Anterior cingulate cortex (tissue), 58 donors: ENCODE measurements at places on chromosomes 1 and 21.

DNA sequence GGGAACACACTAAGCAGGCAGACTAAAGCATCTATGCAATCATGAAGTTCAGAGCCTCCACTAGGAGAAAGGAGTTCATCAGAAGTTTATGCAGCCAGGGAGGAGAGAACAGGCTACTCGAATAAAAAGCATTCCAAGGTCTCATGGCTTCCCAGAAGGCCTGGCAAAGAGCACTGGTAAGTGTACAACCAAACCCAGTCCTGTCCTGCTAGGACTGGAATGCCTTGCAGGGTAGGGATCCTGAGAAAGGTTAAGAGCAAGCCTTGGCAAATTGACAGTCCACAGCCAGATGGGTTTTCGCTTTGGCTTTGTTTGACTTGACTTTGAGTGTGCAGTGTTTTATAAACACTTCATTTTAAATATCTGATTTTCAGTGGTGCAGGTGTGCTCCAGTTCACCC, 133.6 kb upstream of the ATP1B1 start:
- no peak for DNase-seq

- DNase-seq: no peak
Observed at GRCh38 chr1:186503190-186503589, 42.3 kb upstream of the PDC start.

DNA sequence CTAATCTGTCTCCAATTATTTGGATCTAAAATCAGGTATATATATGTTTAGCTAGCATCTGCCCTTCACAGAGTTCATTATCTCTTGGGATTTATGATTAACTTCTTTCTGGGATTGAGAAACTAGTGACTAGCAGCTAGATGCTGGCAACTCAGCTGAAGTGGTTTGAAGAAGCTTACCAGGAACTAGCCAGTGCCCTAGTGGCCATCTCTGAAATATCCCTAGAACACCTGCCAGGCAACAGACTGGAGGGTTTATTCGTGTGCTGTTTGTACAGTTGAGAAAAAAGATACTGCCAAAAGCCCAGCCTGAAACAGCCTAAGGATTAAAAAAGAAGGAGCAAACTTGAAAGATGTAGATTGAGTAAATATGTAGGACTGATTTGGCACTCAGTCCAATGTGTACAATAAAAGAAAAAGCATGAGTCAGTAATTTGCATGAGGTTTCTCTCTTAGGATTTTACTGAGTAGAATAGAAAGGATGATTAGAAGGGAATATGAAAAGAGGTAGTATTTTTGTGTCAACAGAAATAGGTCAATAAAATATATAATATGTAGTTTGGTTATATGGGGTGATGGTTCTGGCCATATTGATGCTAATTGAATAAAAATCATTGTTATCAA, 1144.6 kb upstream of the ADGRL2 start:
- no peak for DNase-seq

DNA sequence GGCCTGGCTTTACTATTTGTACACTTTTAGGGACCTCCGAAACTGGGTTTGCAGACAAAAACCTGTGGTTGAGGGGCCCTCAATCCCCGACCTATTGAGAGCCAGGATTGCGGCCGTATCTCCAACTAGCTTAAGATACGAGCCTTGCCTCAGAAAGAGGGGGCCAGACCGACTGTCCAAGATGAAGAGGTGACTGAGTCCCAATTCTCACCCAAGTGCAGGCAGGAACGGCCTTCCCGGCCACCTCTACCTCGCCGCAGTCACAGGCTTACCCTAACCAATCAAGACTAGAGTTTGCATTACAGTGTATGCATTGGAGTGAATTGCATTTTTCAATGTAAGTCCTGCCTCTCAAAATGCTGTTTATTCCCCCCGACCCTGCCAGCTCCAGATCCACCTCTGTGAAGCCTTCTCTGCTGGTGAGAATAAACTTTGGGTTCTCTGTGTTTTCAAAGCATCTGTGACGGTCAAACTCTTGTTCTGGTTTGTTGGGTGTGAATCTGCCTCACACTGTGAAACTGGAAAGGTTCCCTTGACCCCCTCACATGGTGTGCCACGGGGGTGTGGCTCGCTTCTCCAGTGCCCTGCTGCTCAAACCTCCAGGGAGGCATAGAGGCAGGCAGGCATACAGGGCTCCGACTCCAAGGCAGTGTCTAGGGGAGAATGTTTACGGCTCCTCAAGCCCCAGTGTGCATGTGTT, 62.2 kb upstream of the WLS start:
- DNase-seq: no peak

- DNase-seq: peak; percentile 15
Observed at GRCh38 chr1:150464422-150464826, 22.8 kb upstream of the TARS2 start.
